ENCODE measurements at places on chromosomes 1 and 21.
A peak's percentile ranks its signal among the peaks of the same experiment; 100 is the strongest.

- peak; percentile 66 for DNase-seq
Observed at GRCh38 chr1:151145304-151146071, 943 bp downstream of the SEMA6C start.

GRCh38 chr1:33797849-33798248 is 66.0 kb upstream of the HMGB4 start:
- no peak for DNase-seq

DNA sequence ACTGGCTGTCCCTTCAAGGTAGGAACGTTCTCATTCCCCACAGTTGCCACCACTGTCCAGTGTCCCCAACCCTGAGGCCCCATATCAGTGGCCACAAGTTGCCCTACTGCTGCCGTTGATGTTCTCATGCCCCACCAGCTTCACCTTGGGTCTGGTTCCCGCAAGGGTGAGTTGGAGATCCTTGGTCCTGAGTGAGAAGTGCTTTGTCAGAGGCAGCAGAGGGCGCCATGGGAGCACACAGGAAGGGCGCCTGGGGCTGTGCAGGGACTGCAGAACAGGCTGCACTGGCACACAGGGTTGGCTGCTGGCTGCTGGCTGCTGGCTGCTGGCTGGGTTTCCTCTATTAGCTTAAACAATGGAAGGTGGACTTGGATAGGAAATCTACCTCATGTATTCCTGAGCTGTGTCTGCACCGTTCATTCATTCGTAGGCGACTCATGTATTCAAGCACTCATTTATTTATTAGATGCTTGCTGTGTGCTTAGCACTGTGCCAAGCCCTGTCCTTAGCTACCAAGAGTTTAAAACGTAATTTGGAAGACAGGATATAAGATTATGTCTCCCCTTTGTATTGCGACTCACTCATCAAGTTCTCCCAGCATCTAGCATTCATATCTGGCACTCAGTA is 2.1 kb upstream of the S100A9 start:
- DNase-seq: no peak

GRCh38 chr1:201633811-201634210 is 94.9 kb downstream of the NAV1 start:
- DNase-seq: no peak

DNA sequence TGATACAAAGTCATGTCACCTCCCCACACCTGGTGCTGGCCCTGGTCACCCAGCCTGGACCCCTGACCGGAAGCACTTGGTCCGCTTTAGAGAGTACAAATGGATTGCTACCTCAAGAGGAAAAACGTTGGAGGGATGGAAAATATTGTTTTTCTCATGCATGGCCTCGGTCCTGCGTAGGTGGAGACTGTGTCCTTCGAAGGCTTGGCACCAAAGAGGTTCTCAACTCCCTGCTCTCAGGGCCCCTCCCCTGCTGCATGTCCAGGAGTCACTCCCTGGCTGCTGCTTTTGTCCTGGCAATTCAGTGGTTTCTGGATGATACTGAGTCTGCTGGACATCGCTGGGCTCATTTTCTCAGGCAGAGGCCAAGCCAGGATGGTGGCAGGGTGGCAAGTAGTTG is 529.8 kb downstream of the KIF26B start:
- DNase-seq: peak; percentile 56

GRCh38 chr1:20662110-20662475 is 924 bp upstream of the DDOST start:
- DNase-seq: no peak

- no peak for DNase-seq
Observed at GRCh38 chr21:24895885-24896734, 711.2 kb downstream of the MRPL39 start.

DNA sequence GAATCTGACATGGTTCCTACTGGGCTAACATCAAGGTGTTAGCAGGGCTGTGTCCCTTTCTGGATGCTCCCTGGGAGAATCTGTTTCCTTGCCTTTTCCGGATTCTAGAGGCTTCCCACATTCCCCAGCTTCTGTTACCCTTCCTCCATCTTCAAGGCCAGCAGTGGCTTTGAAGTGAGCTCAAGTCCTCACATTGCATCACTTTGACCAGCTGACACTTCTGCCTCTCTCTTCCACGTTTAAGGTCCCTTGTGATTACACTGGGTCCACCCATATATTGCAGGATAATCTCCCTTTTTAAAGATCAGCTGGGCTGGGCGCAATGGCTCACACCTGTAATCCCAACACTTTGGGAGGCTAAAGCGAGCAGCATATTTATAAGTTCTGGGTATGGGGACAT is 33.1 kb downstream of the CNST start:
- DNase-seq: no peak

DNA sequence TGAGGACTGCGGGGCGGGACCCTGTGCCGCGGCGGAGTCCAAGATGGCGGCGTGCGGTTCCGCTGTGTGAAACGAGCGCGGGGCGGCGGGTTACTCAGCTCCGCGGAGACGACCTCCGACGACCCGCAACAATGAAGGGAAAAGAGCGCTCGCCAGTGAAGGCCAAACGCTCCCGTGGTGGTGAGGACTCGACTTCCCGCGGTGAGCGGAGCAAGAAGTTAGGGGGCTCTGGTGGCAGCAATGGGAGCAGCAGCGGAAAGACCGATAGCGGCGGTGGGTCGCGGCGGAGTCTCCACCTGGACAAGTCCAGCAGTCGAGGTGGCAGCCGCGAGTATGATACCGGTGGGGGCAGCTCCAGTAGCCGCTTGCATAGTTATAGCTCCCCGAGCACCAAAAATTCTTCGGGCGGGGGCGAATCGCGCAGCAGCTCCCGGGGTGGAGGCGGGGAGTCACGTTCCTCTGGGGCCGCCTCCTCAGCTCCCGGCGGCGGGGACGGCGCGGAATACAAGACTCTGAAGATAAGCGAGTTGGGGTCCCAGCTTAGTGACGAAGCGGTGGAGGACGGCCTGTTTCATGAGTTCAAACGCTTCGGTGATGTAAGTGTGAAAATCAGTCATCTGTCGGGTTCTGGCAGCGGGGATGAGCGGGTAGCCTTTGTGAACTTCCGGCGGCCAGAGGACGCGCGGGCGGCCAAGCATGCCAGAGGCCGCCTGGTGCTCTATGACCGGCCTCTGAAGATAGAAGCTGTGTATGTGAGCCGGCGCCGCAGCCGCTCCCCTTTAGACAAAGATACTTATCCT is 430 bp downstream of the RBM15 start:
- DNase-seq: peak; percentile 38

DNA sequence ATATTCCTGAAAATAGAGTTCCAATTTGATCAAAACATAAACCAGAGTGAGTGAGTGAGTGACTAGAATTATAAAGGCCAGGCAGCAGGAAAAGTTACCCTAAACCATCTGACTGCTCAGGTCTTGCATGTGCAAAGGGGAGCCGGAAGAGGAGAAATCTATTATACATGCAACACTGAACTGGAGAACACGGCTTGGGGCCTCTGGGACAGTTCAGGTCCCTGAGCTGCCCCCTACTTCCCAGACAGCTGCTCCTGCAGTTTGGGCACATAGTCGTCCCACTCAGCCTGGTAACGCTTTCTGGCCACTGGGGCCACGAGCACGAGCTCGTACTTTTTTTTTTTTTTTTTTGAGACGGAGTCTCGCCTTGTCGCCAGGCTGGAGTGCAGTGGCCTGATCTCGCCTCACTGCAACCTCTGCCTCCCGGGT is 40.1 kb downstream of the PTPRC start:
- DNase-seq: no peak

DNA sequence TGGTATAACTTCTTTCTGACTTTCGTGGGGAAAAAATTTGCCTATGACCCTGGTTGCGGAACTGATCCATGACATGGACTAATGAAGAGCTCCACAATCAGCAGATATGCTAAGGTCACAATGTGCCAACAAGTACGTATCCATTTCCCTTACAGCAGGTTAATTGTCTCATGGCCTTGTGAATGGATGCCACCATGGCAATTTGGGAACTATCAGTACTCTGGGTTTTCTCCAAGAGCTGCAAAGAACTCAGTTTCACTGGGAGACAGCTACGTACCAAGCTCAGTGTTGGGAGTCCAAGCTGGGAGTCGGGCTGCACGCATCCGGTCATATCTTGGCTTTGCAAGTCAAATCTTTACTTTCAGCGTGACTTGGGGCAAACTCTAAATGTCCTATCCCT is 64.8 kb downstream of the TIAM1 start:
- DNase-seq: no peak

GRCh38 chr1:107536266-107536665 is 395.4 kb downstream of the NTNG1 start:
- no peak for DNase-seq

DNA sequence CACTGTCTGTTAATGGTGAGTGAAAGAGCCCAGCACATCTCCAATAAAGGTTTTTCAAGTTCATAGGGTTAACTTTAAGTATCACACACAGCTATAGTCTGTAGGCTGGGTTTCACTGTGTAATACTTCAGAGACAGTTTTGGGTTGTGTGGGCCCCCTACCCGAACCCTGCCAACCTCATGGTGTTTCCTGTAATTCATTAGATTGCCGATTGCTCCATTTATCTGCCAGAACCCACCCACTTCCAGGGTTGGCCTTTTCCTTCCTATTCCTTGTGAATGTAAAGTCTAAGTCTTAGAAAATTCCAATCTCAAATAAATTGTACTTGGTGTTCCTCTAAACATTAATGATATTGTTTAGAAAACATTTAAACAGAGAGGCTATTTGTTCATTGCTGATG is 43.6 kb downstream of the CTTNBP2NL start:
- no peak for DNase-seq

DNA sequence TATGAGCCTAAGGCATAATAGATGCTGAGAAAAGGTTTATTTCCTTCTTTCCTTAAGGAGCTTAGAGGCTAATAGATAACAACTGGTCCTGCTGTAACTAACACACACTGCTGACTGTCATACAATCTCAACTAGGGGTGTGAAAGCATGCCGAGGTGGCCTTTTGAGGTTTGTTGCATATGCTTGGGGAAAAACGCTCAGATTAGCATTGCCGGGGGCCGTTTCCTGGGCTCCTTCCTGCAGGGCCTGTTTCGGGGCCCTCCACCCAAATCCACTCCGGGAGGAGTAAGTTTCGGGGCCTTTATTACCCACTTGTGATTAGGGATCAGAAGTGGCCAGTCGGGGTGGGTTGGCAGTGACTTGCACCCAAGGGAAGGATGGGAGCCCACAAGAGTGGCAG is 27.2 kb upstream of the RCSD1 start:
- no peak for DNase-seq

GRCh38 chr1:18473195-18473815 is 7.4 kb upstream of the KLHDC7A start:
- DNase-seq: no peak

GRCh38 chr1:229661022-229661877 is 35.2 kb downstream of the URB2 start:
- peak; percentile 80 for DNase-seq

DNA sequence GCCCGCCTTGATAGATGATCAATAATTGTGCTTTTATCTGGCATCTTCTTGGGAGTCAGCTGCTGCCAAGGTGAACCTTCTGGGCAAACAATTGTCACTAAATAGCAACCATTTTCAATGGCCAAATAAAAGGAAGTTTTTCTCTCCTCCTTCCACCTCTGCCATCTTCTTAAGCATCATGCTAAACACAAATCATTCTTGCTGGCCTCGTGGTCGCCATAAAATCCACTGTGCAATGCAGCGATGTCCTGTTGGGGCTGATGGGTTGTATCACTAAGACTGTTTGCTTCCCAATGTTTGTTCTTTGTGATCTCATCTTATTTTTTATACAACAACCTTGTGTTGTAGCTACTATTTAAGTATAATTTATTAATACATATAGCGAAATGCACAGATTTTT is 8.0 kb downstream of the MAN1C1 start:
- no peak for DNase-seq

DNA sequence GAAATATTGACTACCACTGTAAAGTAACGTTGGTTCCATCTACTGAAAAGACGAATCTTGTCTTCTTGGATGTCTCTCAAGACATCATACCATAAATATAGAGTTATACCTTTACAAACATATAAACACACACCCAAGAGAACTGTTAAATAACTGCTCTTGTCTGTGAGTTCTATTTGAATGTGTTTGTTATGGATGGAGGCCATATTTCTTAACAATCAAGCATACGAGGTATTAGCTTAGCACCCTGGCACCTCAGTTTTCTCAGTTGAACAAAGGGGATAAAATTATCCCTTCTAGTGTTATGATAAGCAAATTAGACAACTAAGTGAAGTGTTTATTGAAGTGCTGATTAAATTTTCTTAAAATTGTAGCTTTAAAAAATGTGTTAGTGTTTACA is 336.6 kb upstream of the ZRANB2 start:
- no peak for DNase-seq

DNA sequence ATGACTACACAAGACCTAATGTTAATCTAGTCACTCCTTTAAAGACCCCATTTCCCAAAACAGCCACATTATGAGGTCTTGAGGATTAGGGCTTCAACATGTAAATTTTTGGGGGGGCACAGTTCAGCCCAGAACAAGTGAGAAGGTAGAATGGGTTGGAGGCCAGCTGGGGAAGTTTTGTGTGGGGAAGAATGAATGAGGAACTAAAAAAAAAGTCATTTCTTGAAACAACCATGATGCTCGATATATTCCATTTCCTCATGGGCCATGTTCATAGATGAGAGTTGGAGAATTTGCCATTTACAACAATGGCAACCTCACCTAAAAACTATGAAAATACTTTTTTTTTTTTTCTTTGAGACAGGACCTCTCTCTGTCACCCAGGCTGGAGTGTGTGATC is 14.5 kb downstream of the NLRP3 start:
- no peak for DNase-seq

DNA sequence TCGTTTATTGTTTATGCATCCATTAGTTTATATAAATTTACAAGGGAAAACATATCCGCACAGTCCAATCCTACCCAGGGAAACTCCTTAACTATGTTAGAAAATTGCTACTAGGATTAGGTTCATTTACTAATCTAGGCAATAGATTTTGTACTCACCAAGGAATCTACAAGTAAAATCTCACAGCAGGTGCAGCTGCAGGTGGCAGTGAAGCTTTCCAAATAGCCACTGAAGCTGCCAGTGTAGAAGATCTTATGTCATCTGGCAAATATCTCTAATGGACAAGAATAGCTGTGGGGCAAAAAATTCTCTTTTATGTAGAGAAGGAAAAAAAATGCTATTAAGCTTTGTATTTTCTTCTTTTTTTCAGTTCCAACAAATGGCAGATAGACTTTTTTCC is 963.4 kb upstream of the ADGRL4 start:
- peak; percentile 38 for DNase-seq

- no peak for DNase-seq
Observed at GRCh38 chr1:108151548-108151947, 48.6 kb downstream of the SLC25A24 start.

GRCh38 chr1:9659328-9659727 is 7.8 kb downstream of the PIK3CD start:
- no peak for DNase-seq

GRCh38 chr21:45372732-45373355 is 32.1 kb upstream of the COL18A1 start:
- no peak for DNase-seq

GRCh38 chr1:33641104-33641830 is 168.8 kb downstream of the ZSCAN20 start:
- DNase-seq: no peak

Data from right hindlimb (tissue), 1 donor.